ENCODE measurements at places on chromosomes 12 and 14.

- DNase-seq = no peak
Measured at GRCh38 chr12:1630827-1631591, 2.0 kb downstream of the WNT5B start.

- DNase-seq = no peak
Measured at GRCh38 chr14:54207476-54208462, 189.0 kb upstream of the CDKN3 start.

DNA sequence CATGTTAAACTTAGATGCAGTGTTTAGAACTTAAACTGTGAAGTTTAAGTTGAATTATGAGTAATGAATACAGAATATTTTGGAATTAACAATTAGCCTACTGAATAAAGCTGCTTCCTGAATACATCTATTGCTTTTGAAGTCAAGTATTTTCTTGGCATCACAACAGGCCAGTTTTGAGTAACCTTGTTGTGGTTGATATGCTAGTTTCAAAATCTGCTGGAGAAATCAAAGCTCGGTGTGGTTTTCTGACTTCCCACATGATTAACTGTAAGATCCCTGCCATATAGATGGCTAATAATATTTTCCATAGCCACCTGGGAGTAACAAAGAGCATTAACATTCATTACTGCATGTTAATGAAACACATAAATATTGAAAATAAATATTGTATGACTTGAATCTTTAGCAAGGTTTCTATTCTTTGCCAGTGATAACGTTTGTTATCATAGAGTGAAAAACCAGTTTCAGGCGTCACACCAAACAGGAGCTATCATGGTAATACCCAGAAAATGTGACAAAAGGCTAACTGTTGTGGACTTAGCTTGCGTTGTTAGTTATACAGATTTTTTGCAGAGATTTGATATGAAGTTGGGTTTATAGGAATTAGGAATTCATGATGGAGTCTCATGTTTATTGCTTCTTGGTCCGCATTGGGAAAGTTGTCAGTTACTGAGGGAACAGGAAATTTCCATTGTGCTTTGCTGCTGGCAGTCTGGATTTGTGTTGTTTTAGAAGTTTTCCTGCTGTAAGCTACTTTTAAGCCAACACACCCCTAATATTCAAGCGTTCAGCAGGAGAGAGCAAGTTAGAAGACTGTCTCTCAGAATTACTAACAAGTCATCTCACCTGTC, 32.1 kb downstream of the PPFIBP1 start:
- no peak for DNase-seq

DNA sequence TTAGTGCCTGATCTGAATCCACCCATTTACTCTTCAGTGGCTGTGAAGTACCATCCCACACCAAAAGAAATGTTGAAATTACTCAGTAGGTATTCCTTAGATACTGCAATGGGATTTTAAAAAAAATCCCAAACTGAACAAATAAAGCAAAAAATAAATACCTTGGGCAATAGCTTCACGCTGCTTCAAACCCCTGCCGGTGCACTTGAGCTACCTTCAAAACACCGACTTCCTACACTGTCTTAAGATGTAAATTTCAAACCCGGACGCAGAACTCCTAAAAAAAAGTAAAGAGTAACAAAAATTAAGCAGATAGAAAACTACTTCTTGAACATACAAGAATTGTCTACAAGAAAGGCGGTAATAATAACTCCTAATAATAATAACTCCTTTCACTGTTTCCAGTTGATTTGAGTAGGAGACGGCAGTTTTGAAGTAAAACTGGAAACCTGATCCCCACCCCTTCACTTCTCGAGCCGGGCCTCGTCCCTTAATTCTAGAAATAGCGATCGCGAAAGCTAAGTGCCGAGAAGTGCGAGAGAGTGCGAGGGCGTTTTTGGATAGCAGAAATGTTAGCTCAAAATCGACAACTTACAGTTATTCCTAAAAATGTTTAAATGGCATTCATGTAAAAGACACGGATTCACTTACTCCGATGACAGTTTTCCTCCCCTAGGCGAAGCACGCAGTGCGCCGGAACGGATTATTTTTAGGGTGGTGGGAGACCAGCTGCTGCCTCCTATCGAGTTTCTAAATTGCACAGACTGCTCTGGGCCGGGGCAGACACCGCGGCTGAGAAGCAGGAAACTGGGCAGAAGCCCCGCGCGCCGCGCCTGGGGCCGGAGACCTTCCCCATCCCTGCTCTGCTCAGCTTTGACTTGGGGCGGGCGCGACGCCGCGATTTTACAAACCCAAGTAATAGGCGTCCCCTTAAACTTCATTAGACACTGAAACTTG, at the start of gene ABCC9:
TSS of gene ABCC9 (minus strand) at position 878 of the 957 bp plus-strand sequence. CDS start 4,752 bp downstream, outside the sequence.
- no peak for DNase-seq

DNA sequence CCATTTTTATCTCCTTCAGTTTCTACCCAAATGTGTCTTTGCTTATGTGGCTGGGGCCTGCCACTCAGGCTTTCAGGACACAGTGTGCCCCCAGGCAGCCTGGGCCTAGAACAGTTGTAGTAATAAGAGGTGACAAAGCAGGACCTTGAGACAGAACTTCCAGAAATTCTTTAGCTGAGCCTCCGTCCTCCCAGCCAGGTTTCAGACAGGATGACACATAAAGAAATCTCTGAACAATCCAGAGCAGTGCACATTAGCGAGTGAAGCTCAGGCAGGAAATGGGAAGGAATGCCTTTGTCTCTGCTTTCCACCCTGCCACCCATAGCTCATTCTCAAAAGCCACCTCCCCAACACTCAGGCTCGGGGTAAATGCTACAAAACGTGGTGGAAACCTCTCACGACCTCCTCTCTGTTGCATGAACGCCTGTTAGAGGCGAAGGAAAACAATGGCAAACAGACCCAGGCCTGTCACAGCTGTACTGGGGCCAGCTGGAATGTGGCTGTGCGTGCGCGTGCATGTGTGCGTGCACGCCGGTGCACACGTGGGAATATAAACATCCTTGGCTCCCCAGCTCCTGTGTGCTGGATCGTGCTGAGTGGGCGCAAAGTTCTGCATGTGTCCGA, 286.7 kb downstream of the ZFP36L1 start:
- DNase-seq = no peak

DNA sequence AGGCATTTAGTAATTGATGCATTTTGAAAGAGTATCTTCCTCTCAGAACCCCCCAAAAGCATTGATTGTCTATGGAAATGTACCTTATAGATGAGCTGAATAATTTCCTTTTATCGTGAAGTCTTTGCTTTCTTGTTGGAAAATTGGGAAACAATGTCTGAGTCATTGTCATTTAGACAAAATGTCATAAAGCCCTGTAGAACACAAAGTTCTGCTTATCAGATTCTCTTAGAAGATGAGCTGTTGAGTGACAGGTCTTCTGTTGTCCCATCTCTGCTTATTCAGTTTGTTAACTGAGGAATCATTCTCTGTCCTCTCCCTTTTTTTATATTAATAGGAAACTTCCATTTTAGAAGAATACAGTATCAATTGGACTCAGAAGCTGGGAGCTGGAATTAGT, 22.9 kb downstream of the MAPKAPK5 start:
- no peak for DNase-seq

- no peak for DNase-seq
Measured at GRCh38 chr14:70268760-70269159, 80.0 kb upstream of the SLC8A3 start.

DNA sequence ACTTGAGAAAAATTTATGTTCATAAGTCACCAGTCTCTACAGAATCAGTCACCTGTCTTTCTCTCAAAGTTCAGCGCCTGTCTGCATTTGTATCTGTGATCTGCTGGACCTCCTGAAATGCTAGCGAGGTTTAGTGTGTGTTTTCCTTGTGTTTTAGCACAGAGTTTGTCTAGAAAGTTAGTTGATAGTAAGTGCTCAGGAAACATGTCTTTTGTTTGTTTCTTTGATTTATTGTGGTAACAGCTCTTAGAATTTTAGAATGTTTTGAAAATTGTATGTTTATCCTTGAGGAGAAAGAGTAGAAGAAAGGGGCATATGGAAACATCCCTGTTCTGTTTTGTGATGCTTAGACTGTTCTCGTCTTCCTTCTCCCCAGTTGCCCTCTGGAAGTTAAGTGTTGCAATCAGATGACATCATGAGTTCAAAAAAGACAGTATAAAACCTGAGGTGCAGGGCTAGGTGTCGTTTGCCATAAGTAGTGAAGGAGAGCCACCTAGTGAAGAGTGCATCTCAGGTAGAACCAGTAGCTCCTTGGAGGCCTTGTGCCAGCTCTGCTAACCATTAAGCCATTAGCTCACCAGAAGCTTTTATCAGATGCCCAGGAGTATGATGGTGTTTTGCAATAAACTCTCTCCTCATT, 44.8 kb downstream of the FBXW8 start:
- DNase-seq = no peak

DNA sequence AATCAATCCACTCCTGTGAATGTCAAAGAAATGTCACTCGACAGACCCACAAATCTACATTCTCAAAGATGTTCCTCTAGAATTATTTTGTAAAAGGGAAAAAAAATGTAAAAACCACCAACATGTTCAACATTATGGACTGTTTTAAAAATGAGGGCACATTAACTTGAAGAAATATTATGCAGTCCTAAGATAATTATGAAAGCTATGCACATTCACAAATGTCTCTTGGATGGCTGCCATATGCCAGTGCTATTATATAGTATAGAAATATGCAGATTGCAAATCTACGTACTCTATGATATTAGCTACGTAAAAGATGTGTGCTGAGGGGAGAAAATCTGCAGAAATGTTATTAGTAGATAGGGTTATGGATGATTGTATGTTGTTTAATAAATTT, 334.2 kb downstream of the BMP4 start:
- no peak for DNase-seq

DNA sequence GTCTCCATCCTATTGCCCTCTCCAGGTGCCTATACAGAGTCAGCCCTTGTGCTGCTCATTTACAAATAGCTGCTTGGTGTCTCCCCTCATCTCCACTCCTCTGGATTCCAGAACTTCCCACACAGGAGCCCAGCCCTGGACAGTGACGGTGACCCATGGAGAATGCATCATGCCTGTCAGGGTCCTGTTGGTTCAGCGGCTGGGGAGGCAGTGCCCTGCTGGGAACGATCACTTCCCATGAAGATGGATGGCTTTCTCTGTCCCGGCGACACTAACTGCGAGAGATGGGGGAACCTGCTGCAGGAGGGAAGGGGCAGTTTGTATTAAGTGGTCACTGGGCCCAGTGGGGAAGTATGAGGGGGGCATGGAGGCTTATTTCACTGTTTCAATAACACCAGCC, 395.0 kb upstream of the TBX3 start:
- no peak for DNase-seq

- no peak for DNase-seq
Measured at GRCh38 chr12:102513739-102514138, 33.4 kb upstream of the IGF1 start.

GRCh38 chr12:66929121-66929520, 250.2 kb upstream of the GRIP1 start:
- no peak for DNase-seq

DNA sequence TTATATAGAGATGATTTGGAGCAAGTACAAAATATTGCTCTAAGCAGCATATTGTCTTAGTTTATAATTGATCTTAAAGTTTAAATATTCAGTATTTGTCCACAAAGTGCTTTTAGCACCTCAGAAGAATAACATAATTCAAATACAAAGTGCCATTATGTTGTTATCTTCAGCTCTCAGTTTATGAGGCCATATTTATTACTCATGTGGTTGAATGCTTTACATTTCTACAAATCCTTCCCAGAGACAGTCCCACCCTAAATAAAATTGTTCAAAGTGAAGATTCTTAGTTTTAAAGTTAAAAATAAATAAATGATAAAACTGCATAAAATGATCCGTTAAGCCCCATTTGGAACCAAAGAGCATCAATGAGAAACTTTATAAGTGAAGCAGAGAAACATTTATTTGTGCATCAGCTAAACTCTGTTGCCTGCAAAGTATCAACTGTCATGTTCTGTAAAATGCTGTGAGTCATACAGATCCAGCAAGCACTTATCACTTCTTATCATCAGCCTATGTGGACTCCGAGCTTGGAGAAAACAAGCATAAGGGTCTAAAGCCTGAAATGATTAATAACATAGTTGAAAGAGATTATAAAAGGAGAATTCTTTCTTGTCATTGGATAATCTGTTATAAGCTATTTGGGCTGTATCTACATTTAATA, 218.9 kb downstream of the ADAMTS20 start:
- no peak for DNase-seq

DNA sequence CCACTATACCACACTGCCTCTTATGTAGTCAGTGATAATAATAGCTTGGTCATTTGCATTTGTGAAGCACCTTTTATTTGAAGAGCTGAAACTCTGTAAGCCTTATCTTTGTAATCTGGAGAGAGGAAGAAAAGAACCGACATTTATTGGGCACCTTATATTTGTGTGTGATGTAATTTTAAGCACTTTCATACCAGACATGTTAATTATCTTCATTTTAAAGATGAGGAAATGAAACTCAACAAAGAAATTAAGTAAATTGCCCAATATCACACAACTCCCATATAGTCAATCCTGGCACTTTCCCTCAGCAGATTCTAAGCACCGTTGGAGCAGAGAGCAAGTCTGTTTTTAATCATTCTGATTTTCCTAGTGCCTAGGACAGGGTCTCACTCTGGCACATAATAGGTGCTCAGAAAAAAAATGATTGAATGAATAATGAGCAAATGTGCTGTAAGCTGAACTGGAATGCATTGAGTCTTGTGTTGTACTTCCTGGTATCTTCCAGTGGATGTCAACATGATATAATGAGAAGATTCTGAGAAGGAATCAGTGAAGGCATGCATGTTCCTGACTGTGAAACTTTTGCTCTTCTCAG, 418.9 kb downstream of the ZFP36L1 start:
- no peak for DNase-seq

DNA sequence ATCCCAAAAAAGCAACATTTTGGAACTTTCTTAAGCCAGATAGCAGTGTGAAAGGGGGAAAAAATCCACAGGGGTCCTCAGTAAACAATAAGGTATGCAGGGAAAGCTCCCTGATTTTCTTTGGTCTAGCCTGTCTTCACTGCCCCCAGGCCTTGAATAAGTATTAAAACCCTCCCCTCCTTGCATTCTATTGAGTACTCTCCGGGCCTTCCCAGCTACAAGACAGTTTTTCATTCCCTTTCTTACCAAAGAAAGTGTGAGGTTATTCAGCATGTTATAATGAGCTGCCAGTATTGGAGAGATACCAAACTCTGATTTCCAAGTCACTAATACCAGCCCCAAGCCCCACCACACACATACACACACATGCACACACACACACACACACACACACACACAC, 59.8 kb upstream of the KIF21A start:
- no peak for DNase-seq

- no peak for DNase-seq
Measured at GRCh38 chr14:76930549-76930948, 98.0 kb downstream of the IRF2BPL start.

All from GM12864 (cell line).